ENCODE measurements at places on chromosomes 16 and 17.

GRCh38 chr17:65121916-65122806, 15.0 kb upstream of the RGS9 start:
- no peak for DNase-seq

DNA sequence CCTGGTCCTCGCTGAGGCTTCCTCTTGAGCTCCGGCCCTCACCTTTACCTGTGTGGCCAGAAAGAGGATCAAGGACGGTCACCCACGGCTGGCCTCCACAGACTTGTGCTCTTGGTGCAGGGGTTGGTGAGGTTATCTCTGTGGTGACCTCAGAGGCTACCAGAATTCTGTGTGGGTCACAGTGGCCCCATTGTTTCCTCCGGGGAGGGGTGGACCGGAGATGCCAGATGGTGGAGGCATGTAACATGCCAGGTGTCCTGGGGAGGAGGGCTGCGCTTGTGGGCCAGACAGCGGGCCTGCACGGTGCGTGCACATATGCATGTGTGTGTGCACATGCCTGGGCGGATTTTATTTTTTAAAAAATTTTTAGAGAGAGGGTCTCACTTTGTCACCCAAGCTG, 6.3 kb downstream of the SGCA start:
- no peak for DNase-seq

DNA sequence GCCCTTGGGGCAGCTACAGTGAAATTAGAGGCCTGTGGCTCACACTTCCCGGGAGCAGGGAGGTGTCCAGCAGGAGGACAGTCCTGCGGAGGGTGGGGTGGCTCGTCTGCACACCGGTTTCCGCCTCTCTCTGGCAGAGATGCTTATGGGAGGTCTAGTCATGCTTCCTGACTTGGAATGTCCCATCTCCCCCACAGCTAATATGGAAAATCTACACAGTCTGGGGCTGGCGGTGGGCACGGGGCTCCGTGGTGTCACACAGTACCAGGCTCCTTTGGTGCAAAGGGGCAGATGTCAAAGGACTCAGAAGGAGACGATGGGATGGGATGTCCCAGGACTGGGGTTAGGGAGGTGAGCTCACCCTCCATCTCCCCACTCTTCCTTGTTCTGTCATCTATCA, 44.1 kb upstream of the DOC2B start:
- DNase-seq, result no peak

DNA sequence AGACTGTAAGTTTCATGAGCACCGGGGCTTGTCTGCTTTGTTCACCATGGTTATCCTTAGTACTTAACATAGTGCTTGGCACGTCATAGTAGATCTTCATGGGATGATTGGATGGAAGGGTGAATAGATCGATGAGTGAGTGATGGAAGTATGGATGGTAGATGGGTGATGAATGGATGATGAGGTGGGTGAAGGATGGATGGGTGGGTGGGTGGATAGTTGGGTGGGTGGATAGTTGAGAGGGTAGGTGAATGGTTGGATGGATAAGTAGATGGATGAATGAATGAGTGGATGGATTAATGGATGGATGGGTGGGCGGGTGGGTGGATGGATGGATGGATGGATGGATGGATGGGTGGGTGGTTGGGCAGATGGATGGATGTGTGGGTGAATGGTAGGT, 133.2 kb upstream of the PLCG2 start:
- no peak for DNase-seq

DNA sequence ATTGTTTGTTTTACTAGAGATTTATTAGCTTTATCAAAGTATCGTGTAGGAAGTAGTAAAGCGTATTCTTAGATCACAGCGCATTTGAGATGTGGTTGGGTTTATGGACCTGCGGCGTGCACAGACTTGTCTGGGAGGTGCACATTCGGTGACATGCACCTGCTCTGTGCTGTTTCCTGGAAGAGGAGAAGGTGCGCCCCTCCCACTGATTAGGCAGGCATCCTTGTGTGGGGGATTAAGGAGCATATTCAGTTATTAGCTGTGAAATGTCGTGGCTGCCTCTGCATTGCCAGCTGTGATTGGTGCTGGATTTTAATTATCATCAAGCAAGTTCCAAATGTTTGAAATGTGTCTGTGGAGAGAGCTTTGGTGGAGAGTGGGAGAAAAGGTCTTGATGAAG, 903.8 kb upstream of the RBFOX1 start:
- DNase-seq, result no peak

GRCh38 chr16:13098536-13098935, 197.1 kb downstream of the SHISA9 start:
- no peak for DNase-seq

DNA sequence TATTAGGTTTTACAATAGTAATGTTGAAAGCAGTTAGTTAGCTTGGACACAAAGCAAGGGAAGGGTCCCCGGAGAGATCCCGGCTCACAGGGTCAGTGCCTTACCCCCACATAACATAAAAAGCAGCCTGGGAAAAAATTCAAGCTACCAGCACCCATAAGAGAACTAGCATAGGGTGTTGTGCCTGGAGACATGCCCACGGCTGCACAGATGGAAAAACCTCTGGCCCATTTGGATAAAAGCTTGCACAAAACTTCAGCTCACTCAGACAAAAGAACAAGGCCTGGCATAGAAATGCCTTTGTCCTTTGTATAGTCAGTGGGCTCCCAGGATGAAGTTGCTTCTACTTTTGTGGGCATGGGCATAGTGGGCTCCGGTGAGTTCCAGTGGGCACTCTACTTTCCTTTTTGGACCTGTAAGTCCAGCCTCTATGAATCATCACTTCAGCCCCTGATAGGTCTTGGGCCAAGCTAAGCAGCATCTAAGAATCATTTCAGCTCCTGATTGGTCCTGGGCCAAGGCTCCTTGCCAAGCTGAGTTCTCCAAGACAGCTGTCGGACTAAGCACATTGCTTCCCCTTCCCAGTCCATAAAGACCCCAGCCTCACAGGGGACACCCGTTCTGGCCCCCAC, 1.3 kb upstream of the RDM1 start:
- DNase-seq, result no peak

DNA sequence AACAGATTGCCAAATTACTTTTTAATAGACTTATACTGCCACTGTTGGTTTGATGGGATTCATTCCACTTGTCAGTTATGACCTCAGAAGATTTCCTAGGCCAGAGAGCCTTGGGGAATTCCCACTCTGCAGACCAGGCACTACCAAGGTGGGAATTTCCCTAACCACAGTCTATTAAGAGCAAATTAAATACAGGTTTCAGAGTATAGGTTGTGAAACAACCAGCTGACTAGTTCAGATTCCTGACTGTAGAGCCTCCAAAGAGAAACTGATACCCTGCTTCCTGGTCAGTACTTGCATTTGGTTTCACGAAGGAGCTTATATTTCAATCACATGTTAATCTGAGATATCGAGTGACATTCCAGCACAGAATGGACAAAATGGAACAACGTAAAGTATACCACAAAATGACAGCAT, 186.5 kb downstream of the STX8 start:
- DNase-seq, result no peak

- DNase-seq, result no peak
These were observed 2.7 kb downstream of the EMC8 start for GRCh38 chr16:85796599-85796998.

- no peak for DNase-seq
These were observed 71.1 kb upstream of the RPL38 start for GRCh38 chr17:74132354-74132753.

- peak; percentile 46 for DNase-seq
These were observed 501 bp upstream of the AP2B1 start for GRCh38 chr17:35586569-35587073.

DNA sequence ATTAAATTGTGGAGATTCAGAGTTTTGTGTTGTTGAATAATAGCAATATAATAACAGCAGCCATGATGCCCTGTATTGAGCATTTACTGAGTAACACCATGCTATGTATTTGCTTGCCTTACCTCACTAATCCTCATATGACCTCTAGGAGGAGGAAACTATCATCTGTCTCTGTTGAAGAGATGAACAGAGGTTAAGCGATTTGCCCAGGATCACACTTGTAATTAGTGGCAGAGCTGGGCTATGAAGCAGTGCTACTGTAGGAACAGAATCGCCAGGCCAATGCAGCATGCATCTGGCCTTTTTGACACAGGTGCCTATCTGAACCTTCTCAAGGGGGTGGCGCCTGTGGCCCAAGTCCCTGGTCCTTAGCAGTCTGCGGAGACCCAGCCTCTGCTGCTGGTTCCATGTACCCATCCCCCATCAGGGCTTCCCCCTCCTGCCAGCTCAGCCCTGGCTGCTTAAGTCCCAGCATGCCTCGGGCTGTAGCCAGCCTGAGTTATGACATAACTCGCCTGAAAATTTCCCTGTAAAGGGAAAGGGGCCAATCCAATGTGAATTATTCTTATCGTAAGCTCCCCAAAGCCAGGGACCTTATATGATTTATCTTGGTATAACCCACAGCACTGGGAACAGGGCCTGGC, 50.4 kb upstream of the HS3ST2 start:
- no peak for DNase-seq

DNA sequence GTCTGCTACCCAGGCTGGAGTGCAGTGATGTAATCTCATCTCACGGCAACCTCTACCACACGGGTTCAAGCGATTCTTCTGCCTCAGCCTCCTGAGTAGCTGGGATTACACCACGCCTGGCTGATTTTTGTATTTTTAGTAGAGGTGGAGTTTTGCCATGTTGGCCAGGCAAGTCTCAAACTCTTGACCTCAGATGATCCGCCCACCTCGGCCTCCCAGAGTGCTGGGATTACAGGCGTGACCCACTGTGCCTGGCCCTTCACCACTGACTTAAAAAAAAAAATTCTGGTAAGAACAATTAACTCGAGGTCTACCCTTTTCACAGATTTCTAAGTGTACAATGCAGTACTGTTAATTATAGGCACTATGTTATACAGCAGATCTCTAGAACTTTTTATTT, 279.4 kb downstream of the PARN start:
- DNase-seq, result no peak

Measured in D341Med (cell line).